ENCODE measurements at places on chromosomes 11 and 22. TPM values are rescaled to one million over a fixed set of nuclear protein-coding genes. Genes with fewer than 3 reads are reported as not detected.
A peak's percentile ranks its signal among the peaks of the same experiment; 100 is the strongest.

GRCh38 chr11:1153951-1154493, 3.7 kb upstream of the MUC5AC start:
- DNase-seq: no peak

DNA sequence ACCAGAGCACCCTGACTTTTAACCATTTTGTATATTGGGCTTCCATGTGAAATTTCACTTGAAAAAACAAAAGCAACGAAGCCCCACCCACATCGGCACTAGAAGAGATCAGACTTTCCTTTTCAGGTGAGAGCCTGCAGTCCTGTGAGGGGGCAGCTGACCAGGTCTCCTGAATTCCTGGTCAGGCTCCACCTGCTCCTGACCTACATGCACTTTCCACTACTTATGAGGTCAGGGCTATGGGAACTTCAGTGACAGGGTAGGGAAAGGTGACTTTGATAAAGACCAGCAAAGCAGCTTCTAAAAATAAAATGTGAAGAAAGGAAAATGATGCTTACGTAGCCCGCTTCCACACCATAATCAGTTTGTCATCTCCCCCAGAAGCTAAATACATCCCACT, 24.7 kb downstream of the HIRA start:
- DNase-seq: no peak

DNA sequence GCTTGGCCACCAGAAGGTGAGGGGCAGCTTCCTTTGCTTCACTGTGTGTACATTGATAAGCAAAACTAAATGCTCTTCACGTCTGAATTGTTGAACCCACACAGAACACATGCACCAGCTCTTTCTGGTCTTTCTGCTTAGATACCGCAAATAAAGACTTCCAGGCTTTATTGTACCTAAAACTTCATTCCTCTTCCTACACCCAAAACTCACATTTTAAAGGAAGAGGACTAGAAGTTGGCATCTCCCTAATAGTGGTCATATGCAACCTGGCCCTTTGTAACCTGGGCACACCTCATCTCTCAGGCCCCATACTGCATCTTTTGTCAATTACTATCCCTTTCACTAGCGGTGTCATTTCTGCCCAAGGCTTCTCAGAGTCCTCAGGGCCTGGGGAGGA, 5.9 kb downstream of the SLC17A6 start:
- DNase-seq: no peak

Gene CARNS1
- polyA plus RNA-seq: 87.1 TPM

DNA sequence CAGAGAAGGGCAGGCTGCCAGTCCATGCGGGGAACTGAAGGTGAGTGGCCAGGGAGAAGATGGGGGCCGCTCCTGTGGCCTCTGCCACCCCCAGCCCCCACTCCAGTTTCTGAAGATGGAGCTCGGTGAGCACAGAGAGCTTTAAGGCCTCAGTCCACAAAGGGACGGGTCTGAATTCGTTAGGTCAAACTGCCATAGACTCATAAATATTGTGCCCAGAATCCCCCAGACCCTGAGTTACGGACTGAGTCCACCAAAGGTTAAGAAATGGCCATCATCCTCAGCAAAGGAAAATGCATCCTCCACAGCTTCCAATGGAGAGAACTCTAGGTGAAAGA, 344.2 kb downstream of the BUD13 start:
- DNase-seq: no peak

Gene ANO9
- 0.53 TPM for polyA plus RNA-seq

Gene SCN3B
- polyA plus RNA-seq: 45.1 TPM

Gene HMOX1
- polyA plus RNA-seq: 18.1 TPM

GRCh38 chr11:104594228-104594958, 303.9 kb downstream of the CASP12 start:
- DNase-seq: no peak

DNA sequence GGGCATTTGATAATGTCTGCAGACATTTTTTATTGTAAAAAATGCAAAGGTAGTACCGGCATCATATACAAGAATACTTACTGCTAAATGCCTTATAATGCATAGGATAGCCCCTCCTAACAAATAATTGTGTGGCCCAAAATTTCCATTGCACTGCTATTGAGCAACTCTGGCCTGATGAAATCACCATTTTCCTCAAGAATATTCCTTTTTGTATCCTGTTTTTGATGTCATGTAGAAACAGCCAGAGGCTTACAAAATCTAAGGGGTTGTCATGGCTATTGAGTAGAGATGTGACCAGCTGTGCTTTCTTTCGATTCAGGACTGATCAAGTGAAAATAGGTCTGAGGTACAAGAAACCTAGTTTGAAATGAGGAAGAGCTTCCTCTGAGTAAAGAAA, 854.3 kb downstream of the KCNA4 start:
- DNase-seq: no peak

GRCh38 chr11:83181815-83182214, 11.7 kb upstream of the ANKRD42 start:
- DNase-seq: no peak

DNA sequence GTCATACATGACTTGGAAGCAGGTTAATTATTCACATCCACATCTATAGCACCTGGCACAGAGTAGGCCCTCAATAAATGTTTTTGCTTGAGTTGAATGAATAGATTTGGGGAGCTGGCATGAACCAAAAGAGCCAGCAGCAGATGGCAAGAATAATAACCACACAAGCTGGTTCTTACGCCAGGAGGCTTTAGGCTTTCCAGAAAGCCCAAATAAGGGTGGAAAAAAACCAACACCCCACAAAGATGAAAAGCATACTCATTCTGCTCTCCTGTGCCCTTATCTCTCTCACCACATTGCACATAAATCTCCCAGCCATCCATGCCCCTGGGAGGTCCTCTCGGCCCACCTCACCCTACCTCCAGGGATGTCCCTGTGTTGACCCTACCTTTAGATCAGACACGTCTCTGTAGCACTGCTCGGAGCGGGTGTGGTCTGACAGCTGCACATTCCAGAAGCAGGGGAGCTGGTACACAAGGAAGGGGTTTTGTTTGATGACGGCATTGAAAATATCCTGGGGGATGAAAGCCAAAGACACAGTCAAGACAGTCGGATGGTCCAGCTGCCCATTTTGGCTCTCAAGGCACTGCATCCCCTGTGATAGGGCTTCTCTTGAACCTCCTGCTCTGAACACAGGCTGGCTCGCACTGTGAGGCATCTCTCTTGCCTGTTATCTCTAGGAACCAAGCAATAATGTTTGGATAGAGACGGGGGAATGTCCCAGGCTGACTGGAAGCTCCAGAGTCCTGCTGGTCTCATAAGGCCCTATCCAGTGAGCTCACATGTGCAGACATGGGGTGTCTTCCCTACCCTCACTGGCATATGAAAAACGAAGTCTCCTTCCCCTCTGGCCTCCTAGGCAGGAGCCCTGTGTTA, 323.6 kb upstream of the SYN3 start:
- no peak for DNase-seq

Gene DTX4
- 19.4 TPM for polyA plus RNA-seq

Gene SLC25A1
- polyA plus RNA-seq: 20.4 TPM

GRCh38 chr22:44473580-44473979, 24.5 kb downstream of the RTL6 start:
- no peak for DNase-seq

Gene DCHS1
- polyA plus RNA-seq: 43.8 TPM

- peak; percentile 13 for DNase-seq
Measured at GRCh38 chr11:58525037-58525614, 17.2 kb upstream of the OR5B21 start.

DNA sequence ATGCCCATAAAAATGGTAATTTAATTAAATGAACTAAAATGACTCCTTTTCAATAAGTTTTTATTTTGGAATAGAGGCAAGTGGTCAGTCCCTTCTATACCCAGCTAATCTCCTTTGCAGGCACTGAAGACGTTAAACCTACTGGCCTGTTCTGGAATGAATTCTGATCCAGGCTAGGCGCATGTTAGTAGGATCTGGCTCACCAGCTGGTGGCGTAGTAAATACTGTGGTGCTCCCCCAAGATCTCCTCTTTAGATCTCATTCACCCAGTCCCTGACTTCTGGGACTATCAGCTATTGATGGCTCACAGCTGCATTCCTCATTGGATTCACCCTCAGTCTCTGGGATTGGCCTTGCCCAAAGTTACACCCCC, 173.7 kb upstream of the DDI1 start:
- no peak for DNase-seq

- peak; percentile 98 for DNase-seq
Measured at GRCh38 chr11:45917623-45918330, at the start of gene PEX16. Gene PEX16, minus strand, starts transcription at chr11:45917877. Its CDS starts 66 bp downstream, at chr11:45917811.

DNA sequence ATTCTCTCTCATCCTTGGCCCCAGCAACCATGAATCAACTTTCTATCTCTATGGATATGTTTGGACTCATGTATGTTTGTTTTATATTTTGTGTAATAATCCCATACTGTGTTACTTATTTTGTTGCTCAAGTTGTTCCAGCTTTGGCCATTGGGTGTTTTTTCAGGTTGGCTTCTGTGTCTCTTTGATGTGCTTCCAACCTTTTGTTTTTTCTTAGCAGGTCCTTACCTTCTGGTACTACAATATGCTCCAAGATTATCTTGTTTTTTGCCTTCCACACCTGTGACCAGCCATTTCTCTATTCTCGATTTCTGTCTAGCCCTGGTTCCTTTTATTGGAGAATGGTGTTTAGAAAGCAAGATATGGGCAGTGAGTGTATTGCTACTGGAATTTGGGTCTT, 14.2 kb downstream of the GVQW3 start:
- DNase-seq: no peak

DNA sequence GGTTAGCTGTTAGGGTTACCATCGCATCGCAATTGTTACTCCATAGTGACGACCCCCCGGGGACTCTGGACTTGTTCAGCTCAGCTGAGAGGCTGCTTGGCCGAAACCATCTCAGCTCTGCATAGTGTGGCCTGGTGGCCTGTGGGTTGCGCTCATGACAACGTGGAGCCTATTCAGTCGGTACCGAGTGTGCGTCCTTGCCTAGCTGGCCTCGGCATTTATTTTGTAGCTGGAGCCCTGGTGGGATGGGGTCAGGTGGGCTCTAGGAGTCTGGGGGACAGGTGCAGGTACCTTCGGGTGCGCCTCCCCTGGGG, 13.5 kb downstream of the LRP5 start:
- no peak for DNase-seq

GRCh38 chr11:123427405-123427804, 2.7 kb upstream of the GRAMD1B start:
- DNase-seq: no peak

GRCh38 chr22:23823331-23823791, 15.4 kb downstream of the DERL3 start:
- no peak for DNase-seq

- no peak for DNase-seq
Measured at GRCh38 chr22:26238596-26238995, 69.3 kb downstream of the SEZ6L start.

Gene LDHAL6A
- polyA plus RNA-seq: 0.22 TPM

Gene PGA5
- 1.1 TPM for polyA plus RNA-seq

DNA sequence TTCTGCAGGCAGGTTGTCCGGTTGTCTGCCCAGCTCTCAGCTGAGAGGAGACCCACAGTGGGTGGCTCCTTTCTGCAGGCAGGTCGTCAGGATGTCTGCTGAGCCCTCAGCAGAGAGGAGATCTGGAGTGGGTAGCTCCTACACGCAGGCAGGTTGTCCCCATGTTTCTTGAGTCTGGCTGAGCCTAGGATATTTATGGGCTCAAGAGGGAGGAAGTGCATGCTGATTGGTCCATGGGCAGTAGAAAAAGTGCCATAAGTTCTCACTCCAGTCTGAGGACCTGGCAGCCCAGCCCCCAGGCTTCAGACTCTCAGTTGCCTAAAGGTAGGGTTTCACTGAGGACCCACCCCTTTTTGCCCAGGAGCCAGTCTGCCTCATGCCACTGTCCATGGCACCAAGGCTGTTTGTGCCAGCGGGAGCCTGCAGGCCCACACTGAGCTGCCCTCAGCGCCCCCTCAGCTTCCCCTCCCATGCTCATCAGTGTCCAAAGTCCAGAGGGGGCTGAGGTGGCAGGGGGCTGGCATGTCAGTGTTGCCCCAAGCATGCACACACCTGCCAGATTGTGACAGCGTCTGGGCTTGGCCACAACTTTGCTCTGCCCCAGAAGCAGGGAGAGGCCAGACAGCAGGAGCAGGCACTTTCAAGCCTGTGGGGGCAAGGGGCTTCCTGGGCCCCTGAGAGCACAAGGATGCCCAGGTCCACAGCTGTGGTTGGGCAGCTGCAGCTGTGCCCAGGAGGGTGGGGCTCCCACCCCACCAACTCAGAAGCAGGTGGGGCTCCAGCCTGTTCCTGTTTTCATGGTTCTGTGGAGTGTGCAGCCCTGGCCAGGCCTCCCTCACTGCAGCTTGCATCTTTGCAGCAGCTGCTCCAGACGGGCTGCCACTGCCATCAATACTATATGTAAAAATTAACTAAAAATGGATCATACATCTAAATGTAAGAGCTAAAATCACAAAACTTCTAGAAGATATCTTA, 3.8 kb upstream of the RNF141 start:
- DNase-seq: no peak

Gene TRIM66
- 5.7 TPM for polyA plus RNA-seq

Gene FAM180B
- polyA plus RNA-seq: 3.0 TPM

GRCh38 chr11:62171261-62171723, 18.7 kb upstream of the SCGB1D1 start:
- DNase-seq: peak; percentile 59

Gene CRYBB2
- polyA plus RNA-seq: not detected

Gene FOSL1
- 0.54 TPM for polyA plus RNA-seq

DNA sequence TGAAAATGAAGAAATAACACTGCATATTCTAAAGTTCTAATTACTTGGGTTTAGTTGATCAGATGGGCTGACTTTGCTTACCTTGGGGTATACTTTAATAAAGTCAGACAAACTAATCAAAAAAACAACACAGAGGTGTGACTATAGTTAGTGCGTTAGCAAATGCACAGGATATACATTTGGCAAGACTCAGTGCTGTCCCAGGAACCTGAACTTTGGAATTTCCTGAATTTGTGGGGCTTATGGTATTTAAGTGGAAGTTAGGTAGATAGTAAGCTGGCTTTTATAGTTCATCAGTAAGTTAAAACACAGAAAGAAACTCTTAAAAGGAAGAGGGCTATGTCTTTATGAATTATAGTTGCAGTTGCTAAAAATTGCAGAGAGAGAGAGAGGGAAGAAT, 302.6 kb upstream of the DDI1 start:
- no peak for DNase-seq

Gene NPAT
- 7.1 TPM for polyA plus RNA-seq

GRCh38 chr11:100561323-100561722, 125.8 kb upstream of the ARHGAP42 start:
- no peak for DNase-seq

Gene OR10D3
- polyA plus RNA-seq: not detected

DNA sequence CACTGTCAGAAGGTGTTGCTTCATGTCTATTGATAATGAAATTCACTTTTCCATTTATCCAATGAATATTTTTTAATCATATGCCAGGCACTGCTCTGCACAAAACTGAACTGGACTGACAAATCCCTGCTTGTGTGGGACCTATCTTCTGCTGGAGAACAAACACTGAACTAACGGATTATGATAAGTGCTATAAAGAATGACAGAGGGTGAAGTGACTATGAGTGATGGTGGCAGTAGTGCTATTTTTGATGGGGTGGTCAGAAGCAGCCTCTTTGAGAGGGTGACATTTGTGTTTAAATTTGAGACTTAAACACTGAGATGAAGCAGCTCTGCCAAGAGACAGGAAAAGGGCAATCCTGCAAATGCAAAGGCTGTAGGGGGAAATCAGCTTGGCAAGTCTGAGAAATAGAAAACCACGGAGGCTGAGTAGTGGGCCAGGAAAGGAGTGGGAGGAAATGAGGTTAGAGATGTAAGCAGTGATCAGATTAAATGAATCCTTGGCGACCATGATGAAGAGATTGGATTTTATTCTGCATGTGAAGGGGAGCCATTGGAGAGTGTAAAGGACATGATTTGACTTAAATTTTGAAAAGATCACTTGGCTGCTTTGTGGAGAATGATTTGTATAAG, 6.0 kb downstream of the TBCEL start:
- no peak for DNase-seq

Gene FXYD6
- polyA plus RNA-seq: 227 TPM

- DNase-seq: no peak
Measured at GRCh38 chr11:120385110-120385509, 48.9 kb downstream of the ARHGEF12 start.
